ENCODE measurements at places on chromosomes 2 and 18.

DNA sequence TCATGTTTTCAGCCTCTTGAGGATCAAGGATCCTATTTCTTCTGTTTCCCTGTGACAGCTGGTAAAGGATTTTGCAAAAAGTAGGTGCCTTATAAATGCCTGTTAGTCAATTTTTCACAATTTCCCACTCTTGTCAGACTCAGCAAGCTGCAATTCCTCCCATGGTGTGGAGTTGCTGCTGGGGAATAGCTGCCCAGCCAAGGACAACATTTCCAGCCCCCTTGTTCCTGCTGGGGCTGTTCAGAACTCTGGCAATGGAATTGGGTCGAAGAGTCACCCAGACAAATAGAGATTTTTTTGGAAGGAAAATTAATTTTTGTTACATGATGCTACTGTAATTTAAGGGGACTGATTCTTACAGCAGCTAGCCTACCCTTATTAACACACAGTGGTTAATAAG, 43.7 kb downstream of the FSHR start:
- no peak for DNase-seq
- no peak overlapping the region for H3K4me3 ChIP-seq
- H3K36me3 ChIP-seq = no peaks in the 10 kb centered on the region
- H3K4me1 ChIP-seq = no peaks in the 10 kb centered on the region
- H3K27ac ChIP-seq = no peak overlapping the region

DNA sequence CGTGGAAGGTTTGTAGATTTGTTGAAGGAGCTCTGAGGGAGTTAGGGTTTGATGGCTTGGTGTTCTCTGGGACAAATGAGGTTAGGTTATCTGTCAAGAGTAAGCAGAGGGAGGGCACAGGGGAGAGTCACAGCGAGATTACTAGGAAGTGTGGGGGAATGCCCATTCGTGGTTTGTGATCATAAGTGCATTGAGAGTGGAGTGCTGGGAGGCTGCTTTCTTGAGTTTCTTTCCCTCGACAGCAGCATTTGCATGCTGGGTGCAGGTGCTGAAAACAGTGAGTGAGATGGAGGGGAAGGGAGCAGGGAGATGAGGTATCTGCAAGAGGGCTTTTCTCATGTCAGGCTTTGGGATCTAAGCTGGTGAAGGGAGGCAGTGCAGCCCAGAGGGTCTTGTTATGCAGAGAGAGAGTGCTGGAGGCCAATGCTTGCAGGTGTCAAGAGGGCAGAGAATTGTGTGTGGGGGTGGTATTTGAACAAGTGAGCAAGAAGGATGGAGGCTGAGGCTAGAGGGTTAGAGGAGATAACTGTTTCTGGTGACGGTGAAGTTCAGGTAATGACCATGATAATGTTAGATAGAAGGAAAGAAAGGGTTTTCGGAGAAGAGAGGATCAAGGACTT, 8.8 kb downstream of the RALB start:
- no peak for DNase-seq
- H3K27me3 ChIP-seq = no peaks in the 10 kb centered on the region
- H3K4me1 ChIP-seq = peaks cover 42% of the 10 kb centered on the region
- no peak overlapping the region for H3K27ac ChIP-seq
- no peak overlapping the region for H3K4me3 ChIP-seq

GRCh38 chr2:1650085-1650872, 94.0 kb downstream of the PXDN start:
- no peak overlapping the region for H3K27ac ChIP-seq
- no peaks in the 10 kb centered on the region for H3K27me3 ChIP-seq
- no peak for DNase-seq
- H3K4me3 ChIP-seq = no peak overlapping the region

DNA sequence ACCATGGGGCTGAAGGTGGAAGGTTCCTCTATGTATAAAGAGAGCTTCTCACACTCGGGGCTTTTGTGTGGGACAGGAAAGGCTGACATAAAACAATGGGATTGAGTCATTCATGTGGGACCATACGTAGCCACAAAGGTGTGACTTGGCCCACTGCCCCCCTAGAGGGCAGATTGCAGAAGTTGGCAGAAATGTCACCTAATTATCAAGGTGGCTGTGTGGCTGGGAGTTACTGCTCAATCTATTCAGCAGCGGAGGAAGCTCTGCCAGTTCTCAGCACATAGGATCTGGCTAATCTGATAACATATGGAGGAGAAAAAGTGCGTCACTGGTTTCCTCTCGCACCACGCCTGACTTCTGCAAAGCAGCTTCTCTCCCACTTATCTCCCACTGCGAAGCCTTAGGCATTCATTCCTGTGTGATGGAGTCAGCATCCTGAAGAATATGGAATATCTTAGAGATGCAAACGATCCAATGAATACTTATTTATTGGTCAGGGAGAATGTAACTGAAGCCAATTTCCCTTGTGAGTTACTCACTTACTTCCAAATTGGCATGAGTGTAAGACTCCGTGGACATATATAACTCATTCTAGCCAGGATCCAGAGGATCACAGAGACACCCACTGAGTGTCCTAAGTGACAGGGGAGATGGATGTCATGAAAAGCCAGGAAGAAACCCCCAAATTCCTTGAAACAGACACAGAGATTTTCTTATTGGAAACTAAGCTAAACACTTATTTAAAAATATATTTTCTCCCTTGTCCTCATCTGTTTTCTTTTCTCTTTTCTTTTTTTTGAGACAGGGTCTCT, 344.8 kb downstream of the TGIF1 start:
- no peaks in the 10 kb centered on the region for H3K36me3 ChIP-seq
- no peak overlapping the region for H3K27ac ChIP-seq
- no peaks in the 10 kb centered on the region for H3K4me1 ChIP-seq
- no peak overlapping the region for H3K4me3 ChIP-seq

DNA sequence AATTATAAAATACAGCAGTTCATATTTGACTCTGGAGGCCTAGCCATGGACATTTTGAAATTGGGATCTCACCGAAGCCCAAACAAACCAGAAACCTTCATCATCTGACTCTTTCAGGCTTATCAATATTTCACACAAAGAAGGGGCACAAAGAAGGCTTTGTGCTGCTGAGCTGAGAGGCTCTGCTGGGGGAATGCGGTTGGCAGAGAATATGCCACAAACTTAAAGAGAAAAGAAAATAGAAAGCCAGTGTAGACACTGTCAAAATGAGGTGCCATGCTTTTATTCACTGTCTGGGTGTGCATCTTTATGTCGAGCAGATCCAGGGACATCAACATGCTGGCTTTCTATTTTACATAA, 162.6 kb downstream of the QPCT start:
- H3K4me3 ChIP-seq = no peak overlapping the region
- no peak for DNase-seq
- no peaks in the 10 kb centered on the region for H3K4me1 ChIP-seq
- H3K27me3 ChIP-seq = peaks cover 10% of the 10 kb centered on the region
- no peaks in the 10 kb centered on the region for H3K36me3 ChIP-seq
- no peak overlapping the region for H3K27ac ChIP-seq

Data from activated B cell treated with CpG ODN at 0.5 μM for 24 hours (primary cell).